ENCODE measurements at places on chromosomes 6 and 20. TPM values are rescaled to one million over a fixed set of nuclear protein-coding genes. Genes with fewer than 3 reads are reported as not detected.

CNR1 gene
- 0.63 TPM for total RNA-seq

METTL24 gene
- not detected for total RNA-seq

HCRTR2 gene
- total RNA-seq = not detected

RCAN2 gene
- 0.48 TPM for total RNA-seq

SMLR1 gene
- not detected for total RNA-seq

CNKSR3 gene
- total RNA-seq = 0.29 TPM

MUC21 gene
- not detected for total RNA-seq

TRIM40 gene
- not detected for total RNA-seq

CCM2L gene
- not detected for total RNA-seq

PRDM13 gene
- total RNA-seq = 0.13 TPM

HDDC2 gene
- 89.5 TPM for total RNA-seq

VSTM2L gene
- 0.13 TPM for total RNA-seq

GMNN gene
- total RNA-seq = 78.1 TPM

HBS1L gene
- 72.8 TPM for total RNA-seq

FOXA2 gene
- total RNA-seq = not detected

- no peak for DNase-seq
Observed at GRCh38 chr6:28215425-28215824, 9.7 kb upstream of the ZSCAN9 start.

- no peak for DNase-seq
Observed at GRCh38 chr6:43235841-43236240, 6.6 kb upstream of the DNPH1 start.

DNA sequence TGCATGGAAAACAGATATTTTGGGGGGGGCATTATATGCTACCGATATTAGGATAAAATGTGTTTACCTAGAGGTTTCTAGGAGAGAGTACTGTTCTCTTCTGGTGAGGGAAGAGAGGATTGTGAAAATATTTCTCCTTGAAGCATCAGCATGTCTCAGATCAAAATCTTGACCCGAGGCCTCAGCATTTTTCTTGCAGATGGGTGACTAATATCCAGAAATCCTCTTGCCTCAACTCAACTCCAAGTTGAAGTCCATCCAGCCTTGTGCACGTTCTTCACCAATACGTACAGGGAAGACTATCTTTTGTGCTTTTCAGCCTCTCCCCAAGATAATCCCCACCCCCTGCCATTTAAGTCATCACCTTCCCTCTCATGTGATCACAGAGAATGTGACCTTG, 59.5 kb downstream of the PRND start:
- DNase-seq = no peak

GRCh38 chr20:57387945-57388371, 3.2 kb upstream of the RBM38 start:
- no peak for DNase-seq

- DNase-seq = no peak
Observed at GRCh38 chr6:16397623-16398022, 159.2 kb downstream of the GMPR start.

- DNase-seq = no peak
Observed at GRCh38 chr6:89199579-89199978, 17.6 kb downstream of the GABRR1 start.

GRCh38 chr6:5996714-5997419, 9.9 kb downstream of the NRN1 start:
- no peak for DNase-seq

DNA sequence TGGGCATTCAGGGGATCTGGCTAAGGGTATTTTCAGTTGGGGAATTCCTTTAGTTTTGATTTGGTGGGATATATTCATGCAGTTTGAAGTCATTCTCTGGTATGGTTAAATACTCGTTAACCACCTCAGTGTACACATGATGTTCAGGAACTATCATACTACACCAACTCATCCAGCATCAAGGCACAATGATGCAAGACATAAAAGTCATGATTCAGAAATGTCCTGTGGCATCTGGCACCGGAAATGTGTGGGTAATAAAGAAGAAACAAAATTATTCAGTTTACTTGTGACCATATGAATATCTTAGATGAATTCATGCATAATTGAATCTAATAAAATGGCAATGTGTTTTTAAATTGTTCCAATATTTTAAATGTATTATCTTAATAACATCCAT, 129.0 kb upstream of the BMP5 start:
- no peak for DNase-seq

DNA sequence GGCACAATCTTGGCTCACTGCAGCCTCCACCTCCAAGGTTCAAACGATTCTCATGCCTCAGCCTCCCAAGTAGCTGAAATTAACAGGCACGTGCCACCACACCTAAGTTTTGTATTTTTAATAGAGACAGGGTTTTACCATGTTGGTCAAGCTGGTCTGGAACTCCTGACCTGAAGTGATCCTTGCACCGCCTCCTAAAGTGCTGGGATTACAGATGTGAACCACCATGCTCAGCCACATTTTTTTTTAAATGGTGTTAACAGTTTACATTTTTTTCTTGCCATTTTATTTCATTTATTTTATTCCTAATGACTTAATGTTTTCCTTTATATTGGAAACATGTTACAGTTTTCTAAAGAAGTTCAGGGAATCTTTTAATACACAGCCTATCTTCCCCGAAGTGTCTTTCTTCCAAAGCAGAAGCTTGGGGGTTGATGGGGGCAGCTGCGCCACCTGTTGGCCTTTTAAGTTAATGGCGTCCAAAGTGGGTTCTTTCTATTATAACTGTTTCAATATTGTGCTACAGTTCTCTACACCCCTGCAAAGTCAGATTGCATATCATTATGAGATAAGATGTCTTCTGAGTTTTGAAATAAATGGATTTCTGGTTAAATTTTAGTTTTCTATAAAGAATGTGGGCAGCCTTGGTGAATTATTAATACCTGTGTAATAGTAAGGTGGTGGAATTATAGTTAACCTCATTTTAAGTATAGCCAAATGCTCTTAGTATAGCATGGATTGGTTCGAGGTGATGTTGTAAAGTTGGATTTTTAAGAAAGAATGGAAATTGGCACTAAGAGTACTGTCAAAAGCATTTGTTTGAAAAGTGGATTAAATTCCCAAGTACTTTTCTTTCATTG, 42.0 kb upstream of the PLCG1 start:
- DNase-seq = peak; percentile 50

GRCh38 chr6:128242765-128243403, 277.5 kb downstream of the PTPRK start:
- DNase-seq = no peak

GRCh38 chr6:67506352-67506751, 1128.7 kb upstream of the ADGRB3 start:
- DNase-seq = no peak

DNA sequence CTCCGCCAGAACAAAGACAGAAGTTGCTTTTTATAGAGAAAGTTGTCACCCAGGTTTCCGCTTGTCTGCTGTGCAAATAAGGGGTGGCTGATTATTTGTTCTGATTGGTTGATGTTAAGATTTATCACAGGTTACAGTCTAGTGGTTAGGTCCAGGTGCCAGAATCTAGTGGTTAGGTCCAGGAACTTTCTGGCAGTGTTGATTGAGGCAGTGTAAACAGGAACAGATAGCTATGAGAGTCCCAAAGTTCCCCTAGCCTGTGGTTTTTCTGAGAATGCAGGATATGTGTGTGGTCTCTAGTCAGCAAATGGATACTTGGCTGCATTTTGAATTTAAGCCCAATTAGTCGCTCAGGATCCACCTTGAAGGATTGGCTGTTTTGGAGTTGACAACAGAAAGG, 148.0 kb downstream of the TMEM200A start:
- no peak for DNase-seq

DNA sequence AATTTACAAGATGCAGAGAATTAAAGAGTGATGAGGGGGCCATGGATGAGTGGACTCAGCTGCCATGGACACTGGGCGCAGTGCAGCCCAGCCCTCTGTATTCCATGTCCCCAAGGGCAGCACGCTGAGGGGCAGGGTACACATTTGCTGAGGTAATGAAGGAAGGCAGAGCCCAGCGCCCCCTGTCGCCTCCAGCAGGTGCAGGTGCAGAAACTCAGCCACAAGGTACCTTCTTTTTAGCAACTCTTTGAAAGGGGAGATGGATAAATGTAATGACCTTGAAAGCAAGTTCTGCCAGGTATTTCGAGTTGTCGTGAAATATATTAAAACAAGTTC, 7.1 kb downstream of the CD93 start:
- DNase-seq = no peak

- DNase-seq = no peak
Observed at GRCh38 chr6:157556671-157557430, 175.9 kb downstream of the ZDHHC14 start.

DNA sequence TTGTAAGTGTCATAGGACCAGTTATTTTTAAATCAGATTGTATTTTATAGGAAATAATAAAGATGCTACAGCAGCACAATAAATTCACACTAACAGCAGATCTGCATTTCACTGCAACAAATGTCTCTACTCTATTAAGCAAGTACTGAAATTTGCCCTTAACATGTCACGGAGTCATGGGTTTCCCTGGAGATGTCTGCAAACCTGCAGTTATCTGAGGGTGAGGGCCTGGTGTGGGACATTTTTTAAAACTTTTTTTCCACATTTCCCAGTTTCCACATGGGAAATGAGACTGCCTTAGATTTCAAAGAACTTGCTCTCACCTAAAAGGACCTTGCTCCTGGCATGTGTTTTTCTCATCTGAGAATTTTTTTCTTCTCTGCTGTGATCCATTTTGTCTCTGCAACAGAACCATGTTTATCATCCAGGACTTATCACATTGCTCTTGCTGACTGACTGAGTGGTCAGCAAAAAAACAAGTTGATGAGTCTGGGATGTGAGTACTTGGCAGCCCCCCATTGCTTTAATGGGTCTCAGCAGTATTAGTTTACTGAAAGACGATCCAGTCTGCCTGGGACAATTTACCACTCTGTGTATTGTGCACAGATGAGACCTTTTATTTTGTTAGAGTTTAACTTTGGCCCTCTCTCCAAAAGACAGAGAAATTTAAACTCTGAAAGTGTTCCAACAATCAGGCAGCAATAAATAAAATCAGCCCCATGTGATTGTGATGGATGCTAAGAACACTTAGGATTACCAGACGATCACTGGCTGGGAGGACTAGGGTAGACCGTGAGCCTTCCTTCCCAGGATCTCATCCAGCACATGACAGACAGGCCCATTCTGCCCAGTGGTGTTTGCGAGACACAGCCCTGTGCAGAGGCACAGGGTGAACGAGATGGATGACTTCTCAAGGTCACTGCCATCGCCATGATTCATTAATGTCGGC, 268.8 kb downstream of the BTBD9 start:
- DNase-seq = no peak

GRCh38 chr20:64037498-64038213, 1.7 kb downstream of the C20orf204 start:
- DNase-seq = no peak

- no peak for DNase-seq
Observed at GRCh38 chr6:66499851-66500250, 792.8 kb upstream of the EYS start.

DNA sequence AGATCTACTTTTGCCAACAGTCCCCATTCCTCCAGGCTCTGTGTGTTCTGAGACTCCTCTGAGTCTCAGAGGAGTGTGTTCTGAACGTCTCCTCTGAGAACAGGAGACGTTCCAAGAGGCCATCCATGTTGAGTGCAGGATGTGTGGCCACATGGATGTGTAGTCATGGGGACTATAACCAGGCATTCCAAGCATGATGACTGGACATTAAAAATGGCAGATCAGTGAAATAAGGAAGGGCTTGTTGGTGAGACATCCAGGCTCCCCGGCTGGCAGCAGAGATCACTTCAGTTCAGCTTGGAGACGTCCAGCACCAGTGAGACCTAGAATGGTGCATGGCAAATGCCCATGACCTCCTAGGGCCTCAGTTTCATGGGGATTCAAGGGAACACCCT, 34.3 kb upstream of the POU5F1 start:
- no peak for DNase-seq

GRCh38 chr6:49524541-49524940, 24.8 kb downstream of the GLYATL3 start:
- DNase-seq = no peak

DNA sequence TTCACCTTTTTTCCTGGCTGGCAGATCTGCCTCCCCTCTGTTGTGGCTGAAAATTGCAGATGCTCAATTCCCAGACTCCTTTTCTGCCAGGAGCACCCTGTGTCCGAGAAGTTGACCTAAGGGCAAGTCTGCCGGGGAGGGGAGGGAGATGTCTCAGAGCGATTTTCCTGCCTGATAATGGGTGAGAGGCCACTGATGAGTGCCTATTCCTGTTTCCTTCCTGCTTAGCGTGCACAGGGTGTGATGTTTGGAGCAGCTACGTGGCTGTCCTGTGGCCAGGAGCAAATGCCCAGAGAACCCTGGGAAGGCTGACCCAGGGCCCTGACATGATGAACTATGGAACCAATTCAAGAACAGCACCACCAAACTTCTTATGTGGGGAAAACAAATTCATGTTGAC, 22.5 kb downstream of the SOX4 start:
- DNase-seq = no peak

DNA sequence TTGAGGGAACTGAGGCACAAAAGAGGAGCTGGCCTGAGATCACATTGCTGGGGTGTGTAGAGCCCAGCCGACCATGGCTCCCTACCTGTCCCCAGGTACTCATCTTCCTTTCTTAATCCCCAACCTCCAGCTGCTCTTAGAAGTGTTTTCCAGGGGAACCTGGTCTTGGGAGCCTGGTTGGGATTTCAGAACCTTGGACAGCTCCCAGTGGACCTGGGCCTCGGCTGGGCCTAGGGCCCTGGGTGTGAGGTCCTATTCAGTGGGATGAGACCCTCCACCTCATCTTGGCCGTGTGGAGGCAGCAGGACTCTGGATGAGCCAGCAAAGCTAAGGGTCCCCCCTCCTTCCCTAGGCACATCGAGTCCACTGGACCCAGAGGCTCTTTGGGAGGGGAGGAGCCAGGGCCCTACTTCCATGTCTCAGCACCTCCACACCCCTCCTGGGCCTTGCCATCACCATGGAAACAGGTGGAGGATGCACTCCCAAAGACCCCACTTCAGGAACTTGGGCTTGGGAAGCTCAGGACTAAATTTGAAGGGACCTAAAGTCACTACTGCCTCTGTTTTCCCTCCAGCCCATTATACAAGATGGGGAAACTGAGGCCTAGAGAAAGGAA, 38.5 kb downstream of the DLGAP4 start:
- no peak for DNase-seq

DNA sequence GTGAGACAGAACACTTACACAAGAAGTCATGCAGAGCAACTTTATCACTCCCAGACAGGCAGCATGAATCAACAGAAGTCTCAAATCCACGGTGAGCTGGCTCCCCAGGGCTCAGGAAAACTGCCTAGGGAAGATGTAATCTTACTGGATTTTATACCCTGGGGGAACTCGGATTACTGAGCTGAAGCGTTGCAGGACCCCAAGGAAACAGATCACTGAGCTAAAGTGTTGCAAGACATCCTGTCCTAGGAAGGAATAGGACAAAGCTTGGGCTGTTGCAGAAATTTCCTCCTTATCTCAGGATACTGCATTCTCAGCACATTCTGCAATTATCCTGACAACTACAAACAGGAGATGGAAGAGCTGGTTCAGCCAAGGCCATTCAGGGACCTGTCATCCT, 224.8 kb downstream of the TFAP2A start:
- DNase-seq = no peak

DNA sequence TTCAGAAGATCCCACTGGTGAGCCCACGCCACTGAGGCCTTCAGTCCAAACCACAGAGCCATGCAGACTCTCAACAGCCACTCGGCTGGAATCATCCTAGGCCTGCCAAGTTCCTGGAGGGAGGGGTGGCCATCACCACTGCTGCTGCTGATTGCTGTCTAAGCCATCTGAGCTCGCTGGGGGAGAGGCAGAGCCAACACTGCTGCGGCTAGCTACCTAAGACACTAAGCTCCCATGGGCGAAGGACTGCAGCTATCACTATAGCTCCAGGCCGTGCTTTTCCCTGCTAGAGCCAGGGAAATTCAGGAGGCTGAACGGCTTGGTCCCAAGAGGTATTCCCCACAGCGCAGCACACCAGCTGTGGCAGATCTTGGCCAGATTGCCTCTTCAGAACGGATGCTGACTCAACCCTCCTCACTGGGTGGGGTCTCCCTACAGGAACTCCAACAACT, 73.6 kb downstream of the TBC1D32 start:
- DNase-seq = no peak

All from activated T-cell treated with anti-CD3 and anti-CD28 coated beads, Interleukin-2, amount 50 U/mL, for 4 hours (primary cell).